ENCODE measurements at places on chromosomes 12 and 14.
A peak's percentile ranks its signal among the peaks of the same experiment; 100 is the strongest.

- DNase-seq, result no peak
Observed at GRCh38 chr14:56996721-56997399, 186.6 kb upstream of the OTX2 start.

- no peak for DNase-seq
Observed at GRCh38 chr12:27366621-27367020, 34.0 kb downstream of the BMAL2 start.

GRCh38 chr12:92927055-92927435 lies 2.0 kb downstream of the EEA1 start:
- DNase-seq, result peak; percentile 48

GRCh38 chr14:103194256-103195045 lies 71.2 kb downstream of the TNFAIP2 start:
- DNase-seq, result no peak

All from activated CD8-positive, alpha-beta memory T cell treated with anti-CD3 and anti-CD28 coated beads, Interleukin-2, amount 50 U/mL, for 4 hours (primary cell).